ENCODE measurements at places on chromosomes 3 and 15.

DNA sequence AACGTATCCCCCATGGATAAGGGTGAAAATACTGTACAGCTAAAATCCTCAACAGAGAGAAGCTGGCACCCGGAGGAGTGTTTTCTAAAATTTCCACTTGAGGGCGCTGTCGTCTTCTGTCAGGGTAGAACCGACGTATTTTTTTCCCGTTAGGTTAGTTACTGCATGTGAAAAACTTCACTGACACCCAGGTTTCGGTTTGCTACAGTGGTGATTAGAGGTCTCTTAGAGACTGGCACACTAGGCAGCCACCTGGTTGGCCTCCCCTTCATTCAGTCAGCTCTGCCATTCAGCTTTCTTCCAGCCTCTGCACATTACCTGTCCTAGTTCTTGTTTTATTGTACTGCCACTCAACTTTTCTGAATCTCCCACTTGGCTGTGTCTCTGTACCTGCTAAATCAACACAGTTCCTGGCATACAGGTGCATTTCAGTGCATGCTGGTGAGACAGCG is 18.4 kb downstream of the CCK start:
- DNase-seq: peak; percentile 41

- no peak for DNase-seq
Observed at GRCh38 chr3:143832433-143832832, 15.8 kb downstream of the SLC9A9 start.

DNA sequence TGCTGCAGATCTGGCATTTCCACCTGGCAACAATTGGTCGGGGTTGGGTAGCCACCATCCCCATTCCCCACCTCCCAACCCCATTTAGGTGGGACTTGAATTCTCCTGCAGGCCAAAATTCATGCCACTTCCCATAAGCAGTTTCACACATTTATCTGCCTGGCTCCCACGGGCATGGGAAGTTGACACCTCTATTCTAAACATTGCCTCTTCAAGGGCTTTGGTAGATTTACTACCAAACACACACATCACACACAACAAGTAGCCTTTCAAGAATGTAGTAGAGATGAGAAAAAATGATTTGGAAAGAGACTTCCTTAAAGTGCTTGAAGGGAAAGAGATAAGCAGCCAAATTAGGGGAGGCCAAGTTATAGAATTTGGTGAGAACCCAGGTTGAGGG is 30.9 kb downstream of the ZBTB38 start:
- DNase-seq: no peak

- no peak for DNase-seq
Observed at GRCh38 chr15:64836023-64836536, 5.6 kb upstream of the PLEKHO2 start.

DNA sequence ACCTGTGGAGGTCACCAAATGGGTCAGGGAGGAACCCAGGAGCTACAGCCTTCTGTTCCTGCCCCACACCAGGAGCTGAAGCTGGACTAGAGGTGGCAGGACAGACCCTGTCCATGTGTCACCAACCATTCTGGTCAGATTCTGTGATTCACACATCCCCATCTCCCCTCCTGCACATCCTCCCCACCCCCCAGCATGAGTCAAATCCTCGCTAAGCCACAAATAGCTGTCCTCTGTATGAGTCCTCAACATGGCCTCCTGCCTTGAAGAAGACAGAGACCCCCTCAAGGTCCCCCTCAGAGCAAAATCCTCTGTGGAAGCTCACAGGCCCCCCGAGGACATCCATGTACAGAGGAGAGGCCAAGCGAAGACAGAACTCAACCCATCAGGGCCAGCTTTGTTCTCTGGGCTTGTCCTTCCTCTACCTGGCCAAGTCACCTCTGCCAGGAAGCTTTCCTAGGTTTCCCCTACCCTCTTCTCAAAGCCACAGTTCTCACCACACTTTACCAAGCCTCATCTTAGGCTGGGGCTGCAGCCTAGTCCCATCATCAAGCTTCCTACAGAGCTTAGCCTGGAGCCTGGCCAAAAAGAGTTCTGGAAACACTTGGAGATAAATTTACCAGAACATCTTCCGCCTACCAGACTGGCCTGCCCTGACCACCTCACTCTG is 17.1 kb downstream of the CACNA2D2 start:
- DNase-seq: no peak

GRCh38 chr15:101458158-101458900 is 31.2 kb downstream of the PCSK6 start:
- no peak for DNase-seq

- no peak for DNase-seq
Observed at GRCh38 chr15:100710222-100710621, 107.8 kb downstream of the ASB7 start.

- DNase-seq: no peak
Observed at GRCh38 chr15:101225658-101226057, 26.2 kb downstream of the CHSY1 start.
